ENCODE measurements at places on chromosomes 3 and 15.

GRCh38 chr15:70438776-70439175, 324.6 kb downstream of the UACA start:
- no peak for DNase-seq

- peak; percentile 61 for DNase-seq
These were observed at the start of gene ISL2 for GRCh38 chr15:76336254-76337058. Gene ISL2 (plus strand): TSS chr15:76336773. CDS start chr15:76336884, 111 bp downstream.

DNA sequence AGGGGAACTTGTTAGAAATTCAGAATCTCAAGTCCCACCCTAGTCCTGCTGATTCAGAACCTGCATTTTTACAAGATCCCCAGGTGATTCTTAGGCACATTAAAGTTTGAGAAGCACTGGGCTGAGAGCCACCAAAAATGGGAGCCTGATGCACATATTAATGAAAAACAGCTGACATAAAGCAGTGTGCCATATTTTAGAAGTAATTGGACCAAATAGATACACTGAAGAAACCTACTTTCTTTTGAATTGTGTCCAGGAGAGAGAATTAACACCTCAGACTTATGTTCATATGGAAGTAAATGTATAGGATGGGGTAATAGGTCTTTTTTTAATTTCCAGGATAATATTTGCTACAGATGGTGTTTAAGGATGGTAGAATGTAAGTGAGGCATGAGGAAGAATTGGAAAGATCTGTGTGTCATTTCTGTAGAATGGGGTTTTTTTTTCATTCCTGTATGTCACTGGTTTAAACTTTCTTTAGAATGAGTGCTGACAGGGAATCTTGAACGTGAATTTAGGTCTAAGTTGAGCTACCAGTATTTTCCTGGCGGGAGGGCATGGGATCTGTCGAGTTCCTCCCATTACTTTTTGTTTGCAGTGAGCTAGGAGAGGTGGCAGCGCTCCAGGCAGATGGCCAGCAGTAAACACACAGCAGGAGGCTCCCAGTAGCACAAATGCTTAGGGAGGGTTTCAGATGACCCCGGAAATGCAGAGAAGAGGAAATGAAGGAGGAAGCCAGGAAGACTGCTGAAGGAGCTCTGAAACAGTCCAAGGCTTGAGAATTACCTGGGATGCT, 185.6 kb downstream of the PLCL2 start:
- no peak for DNase-seq

DNA sequence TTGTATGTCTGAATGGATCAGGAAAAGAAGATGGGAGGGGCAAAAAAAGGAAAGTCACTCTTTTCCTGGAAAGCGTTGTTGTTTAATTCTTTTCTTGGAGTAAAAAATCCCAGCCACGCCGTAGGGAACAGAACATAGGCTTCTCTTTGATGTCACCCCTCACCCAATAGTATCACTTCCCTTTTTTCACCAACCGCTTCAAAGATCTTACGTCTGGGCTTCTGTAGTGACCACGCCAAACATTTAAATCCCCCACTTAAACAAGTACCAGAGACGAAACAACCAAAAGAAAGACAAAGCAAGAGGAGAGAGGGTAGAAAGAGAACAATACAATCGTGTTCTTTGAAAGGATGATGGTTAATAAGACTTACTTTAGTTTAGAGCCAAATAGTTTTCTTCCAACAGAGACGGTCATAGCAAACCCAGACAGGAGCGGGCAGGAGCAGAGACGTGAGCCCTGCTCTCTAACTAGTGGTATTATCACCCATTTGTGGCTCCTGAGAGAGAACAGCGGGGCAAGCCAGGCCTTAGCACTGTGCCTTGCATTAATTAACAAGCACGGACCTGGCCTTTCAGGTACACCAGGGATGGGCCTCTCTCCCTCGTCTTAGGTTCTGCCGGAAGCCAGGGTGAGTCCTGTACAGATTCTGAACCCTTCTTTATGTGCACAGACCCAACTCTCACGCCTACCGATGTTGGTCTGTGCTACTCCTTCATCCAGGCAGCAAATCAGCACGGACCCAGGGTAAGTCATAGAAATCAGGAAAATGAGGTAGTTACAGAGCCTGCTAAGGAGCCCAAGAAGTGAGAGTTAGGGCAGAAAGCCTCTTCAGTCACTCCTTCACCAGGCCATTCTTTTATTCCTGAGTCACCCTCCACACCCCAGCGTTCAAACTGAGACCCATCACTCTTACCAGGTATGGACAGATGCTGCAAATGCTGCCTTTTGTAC, 28.2 kb upstream of the BCL6 start:
- no peak for DNase-seq

- no peak for DNase-seq
These were observed 43.8 kb downstream of the TRAK1 start for GRCh38 chr3:42134867-42135464.

DNA sequence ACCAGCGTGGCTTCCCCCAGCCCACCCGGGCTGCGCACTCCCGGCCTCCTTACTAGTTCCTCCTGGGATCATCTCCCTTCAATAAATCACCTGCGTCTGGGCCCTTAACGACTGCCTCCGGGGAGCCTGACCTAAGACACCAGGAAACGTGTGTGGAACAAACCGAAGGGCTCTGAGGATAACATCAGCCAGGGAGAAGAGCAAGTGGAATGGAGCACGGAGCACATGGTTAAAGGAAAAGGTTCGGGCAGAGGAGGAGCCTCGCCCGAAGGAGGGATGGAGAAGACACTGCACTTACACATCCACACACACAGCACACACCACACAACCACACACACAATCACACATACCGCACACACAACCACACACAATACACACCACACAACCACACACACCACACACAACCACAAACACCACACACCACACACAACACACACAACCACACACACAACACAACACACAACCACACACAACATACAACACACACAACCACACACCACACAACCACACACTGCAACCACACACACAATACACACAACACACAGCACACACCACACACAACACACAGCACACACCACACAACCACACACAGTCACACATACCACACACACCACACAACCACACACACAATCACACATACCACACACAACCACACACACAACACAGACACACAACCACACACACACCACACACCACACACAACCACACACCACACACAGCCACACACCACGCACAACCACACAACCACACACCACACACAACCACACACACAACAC, 24.7 kb downstream of the CPN2 start:
- no peak for DNase-seq

GRCh38 chr15:69979783-69980182, 117.9 kb downstream of the TLE3 start:
- DNase-seq: no peak

GRCh38 chr3:170358042-170359010, 811 bp downstream of the SKIL start:
- peak; percentile 82 for DNase-seq

- no peak for DNase-seq
These were observed 768 bp downstream of the ANO10 start for GRCh38 chr3:43620831-43621655.

DNA sequence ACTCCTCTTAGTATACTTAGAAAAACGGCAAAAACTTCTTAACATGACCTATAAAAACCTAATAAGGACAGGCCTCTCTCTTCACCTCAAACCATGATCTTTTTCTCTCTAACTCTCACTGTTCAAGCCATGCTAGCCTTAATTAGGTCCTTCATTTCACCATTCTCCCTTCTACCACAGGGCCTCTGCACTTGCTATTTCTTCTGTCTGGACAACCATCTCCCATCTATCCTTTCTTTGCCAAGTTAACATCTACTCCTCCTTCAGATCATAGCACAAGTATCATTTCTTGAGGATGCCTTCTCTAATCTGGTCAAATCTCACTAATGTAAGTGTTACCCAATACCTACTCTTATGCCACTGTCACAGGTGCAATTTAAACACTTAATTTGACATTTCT, 39.1 kb downstream of the TMCC1 start:
- DNase-seq: no peak

DNA sequence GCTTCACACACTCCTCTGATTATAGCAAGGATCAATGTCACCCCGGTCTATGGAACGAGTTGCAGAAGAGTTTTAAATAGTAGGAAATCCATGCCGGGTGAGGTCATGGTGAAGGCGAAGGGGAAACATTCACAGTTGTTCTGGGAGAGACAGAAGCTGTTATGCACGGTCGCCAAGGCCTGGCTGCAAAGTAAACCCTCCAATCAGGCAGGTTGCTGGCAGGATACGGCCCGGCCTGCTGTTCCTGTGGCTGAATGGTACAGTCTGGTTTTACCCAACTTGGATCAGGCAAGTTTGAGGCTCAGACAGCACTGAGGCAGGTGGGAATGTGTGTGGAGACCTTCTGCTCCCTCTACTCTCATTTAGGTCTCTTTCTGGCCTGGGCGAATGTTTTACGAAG, 45.3 kb upstream of the ATP2B2 start:
- no peak for DNase-seq

DNA sequence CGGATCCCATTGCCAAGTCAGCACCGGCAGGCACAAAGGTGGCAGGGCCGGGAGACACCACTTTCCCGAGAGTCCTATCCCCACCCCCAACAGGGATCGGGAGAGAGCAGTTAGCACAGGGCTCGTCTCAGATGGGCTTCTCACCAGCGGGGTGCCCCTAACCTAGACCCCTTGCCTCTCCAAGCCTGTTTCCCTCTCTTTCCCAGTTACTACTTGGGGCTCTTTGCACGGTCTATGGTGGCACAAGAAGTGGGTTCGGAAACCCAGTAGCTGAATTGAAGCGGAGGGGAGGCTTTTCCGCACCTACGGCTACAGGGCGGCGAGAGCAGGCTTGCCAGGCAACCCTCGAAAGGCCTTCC, 383 bp upstream of the EFCC1 start:
- DNase-seq: no peak

DNA sequence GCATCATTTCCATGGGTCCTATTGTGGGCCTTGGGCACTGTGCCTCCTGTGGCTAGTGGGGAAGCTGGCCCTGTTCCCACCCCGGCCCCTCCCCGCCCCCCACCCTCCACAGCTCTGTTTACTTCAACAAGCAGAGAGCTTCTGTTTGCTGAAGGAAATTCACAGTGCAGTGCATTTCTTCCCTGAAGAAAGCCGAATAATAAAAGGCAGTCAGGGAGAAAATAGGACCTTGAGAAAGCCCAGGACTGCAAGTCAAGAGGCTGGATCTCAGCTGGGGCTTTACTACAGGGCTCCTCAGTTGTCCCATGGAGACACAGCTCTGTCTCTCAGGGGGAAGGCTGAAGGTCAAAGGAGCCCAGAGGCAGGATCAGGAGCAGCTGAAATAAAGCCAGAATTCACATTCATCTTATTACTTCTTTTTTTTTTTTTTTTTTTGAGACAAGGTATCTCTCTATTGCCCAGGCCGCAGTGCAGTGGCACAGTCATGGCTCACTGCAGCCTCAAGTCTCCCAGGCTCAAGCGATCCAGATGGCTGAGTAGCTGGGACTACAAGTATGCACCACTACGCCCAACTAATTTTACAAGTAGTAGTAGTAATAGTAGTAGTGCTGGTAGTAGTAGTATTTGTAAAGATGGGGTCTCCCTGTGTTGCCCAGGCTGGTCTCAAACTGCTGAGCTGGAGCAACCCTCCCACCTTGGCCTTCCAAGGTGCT, 33.0 kb upstream of the LACTB start:
- no peak for DNase-seq

- DNase-seq: no peak
These were observed 121.0 kb upstream of the PRR20G start for GRCh38 chr3:127408684-127409420.

DNA sequence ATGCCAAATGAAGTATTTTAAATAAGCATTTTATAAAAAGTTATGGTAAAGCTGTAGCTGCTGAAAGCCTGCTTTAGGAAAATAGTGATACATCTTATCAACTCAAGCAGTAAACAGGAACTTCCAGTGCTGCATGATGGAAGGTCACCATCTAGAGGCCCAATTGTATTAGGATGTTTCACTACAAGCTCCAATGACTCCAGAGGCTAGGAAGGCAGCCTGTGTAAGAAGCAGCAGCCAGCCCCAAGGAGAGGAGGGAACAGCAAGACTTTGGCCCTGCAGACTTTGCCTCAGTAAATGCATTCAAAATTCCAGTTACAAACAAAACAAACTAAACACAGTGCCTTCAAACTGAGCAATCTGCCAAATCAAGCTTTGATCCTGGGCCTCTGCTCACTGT, 32.1 kb downstream of the ILDR1 start:
- DNase-seq: no peak

- no peak for DNase-seq
These were observed 34.8 kb upstream of the CFAP20DC start for GRCh38 chr3:59084583-59084982.

- no peak for DNase-seq
These were observed 810 bp downstream of the PTPRG start for GRCh38 chr3:61562042-61562720.

DNA sequence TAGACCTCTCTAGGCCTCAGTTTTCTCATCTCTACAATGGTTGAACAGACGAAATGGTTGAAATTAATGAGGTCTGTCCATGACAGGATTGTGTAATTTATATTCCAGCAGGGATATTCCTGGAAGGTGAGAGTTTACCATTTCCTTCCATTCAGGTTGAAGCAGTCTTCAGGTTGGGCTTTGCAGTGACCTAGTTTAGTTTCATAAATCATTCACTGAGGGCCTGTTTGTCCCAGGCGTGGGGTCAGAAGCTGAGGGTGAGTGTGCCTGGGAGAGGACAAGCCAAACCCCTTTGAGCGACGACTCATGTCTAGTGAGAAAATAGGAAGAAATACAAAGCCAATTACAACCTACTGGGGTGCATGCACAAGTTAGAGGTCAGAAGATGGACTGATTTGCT, 57.2 kb upstream of the CACNA2D3 start:
- no peak for DNase-seq

- no peak for DNase-seq
These were observed 7.0 kb downstream of the RASL12 start for GRCh38 chr15:65060641-65061397.

- no peak for DNase-seq
These were observed 22.0 kb upstream of the NANOGP8 start for GRCh38 chr15:35107122-35107521.

- no peak for DNase-seq
These were observed 6.1 kb downstream of the CD96 start for GRCh38 chr3:111548092-111548491.

GRCh38 chr3:40869939-40870338, 329.4 kb upstream of the CTNNB1 start:
- DNase-seq: no peak

GRCh38 chr3:57538465-57538864, 5.7 kb downstream of the DNAH12 start:
- no peak for DNase-seq

- no peak for DNase-seq
These were observed 260.4 kb downstream of the RPLP1 start for GRCh38 chr15:69712991-69713390.

- DNase-seq: no peak
These were observed 55.5 kb downstream of the TPRG1 start for GRCh38 chr3:189227249-189227648.

DNA sequence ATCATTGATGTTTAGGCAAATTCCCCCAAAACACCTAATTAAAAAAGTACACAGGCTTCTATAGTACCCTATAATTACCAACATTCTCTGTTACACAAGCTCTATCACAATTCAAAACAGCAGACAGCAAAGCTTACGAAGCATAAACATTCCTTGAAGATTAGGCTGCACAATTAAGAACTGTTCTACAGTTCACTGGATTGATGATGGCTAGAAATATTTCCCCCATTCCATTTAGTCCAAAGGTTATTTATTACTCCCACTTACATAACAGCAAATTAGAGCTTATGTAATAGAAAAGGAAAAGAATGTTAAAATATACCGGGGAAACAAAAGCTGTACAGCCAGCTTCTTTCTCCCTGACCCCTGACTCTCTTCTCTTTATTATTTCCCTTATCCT, 49.3 kb downstream of the UACA start:
- DNase-seq: no peak

- no peak for DNase-seq
These were observed 95.2 kb downstream of the SPATA16 start for GRCh38 chr3:173045770-173046382.
